ENCODE measurements at places on chromosomes 7 and 10.

- no peak for DNase-seq
These were observed 394.7 kb upstream of the AKR1E2 start for GRCh38 chr10:4431114-4431863.

DNA sequence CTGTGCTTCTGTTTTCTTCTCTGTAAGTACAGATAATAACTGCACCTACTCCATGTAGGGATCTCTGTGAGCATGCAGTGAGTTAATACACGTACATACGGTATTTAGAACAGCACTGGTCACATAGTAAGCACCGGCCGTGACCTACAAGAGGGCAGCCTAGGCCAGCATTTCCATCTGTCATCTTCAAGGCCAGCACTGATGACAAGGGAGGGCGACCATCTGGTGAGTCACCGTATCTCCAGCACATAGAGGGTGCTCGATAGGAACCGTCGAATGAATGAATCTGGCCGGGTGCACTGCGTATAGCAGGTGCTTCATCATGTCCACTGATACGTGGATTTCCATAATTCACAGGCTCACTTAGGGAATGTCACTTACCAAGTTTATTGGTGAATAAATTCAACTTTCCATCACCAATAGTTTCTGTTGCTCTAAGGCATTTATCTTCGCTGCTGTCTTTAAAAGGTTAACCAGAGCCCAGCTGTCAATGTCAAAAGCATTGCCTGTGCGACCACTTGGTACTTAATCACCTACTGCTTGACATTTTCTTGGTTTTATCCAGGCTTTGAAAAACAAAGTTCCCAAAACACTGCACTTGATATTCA lies 8.3 kb downstream of the NOD1 start:
- DNase-seq, result no peak

DNA sequence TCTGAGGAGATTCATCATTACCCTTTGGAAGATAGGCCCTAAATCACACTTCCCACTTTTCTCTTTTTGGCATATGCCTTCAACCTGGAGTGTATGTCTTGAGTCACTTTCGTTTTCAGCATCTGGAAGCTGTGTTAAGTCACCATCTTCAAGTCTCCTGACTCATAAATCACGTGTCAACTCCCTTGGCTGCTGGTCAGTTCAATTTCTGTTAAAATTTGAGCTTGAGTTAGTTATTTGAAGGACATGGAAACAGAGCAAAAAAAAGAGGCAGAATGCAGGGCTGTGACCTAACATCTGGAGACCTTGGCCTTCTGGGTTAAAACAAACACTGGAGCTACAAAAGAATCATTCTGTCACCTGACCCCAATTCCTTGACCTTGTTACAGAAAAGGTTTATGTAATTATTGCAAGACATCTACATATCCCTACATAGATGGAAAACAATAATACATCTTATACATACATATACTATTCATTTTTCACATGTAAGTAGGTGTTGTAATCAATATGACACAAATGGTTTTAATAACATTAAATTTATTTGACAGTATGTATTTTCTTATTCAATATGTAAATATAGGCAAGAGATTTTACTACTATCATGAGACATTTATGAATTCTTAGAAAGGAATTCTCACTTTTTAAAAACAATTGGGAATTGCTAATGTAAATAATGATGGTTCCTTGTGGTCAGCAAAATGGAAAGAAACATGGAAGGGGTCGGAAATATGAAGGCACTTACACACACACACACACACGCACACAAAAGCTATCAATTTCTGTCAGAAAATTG lies 169.7 kb upstream of the PHYHIPL start:
- no peak for DNase-seq

- DNase-seq, result no peak
These were observed 109.5 kb upstream of the CDK6 start for GRCh38 chr7:92945840-92946239.

GRCh38 chr10:72386916-72387586 lies 32.3 kb upstream of the DNAJB12 start:
- DNase-seq, result no peak

DNA sequence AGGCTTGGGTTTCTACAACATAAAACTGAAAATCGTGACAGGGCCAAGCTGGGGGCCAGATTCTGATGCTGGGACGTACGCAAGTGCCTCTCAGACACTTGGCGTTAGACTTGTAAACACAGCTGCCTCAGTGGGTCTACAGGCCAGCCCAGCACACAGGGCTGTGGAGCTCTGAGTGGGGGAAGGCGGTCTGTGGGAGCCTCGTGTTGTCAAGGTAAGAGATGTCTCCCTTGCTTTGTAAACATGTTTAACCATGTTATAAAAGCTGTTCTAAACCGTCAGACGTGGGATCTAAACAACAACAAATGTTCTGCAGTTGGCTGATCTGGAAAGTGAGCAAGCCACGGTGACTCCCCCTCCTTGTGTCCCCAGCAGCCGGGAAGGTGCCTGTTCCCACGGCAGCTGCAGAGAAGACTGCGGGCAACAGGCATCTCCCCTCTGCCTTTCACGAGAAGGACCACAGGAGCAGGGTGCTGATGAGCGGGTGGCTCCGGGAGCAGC lies 67.8 kb downstream of the ZRANB1 start:
- DNase-seq, result no peak

DNA sequence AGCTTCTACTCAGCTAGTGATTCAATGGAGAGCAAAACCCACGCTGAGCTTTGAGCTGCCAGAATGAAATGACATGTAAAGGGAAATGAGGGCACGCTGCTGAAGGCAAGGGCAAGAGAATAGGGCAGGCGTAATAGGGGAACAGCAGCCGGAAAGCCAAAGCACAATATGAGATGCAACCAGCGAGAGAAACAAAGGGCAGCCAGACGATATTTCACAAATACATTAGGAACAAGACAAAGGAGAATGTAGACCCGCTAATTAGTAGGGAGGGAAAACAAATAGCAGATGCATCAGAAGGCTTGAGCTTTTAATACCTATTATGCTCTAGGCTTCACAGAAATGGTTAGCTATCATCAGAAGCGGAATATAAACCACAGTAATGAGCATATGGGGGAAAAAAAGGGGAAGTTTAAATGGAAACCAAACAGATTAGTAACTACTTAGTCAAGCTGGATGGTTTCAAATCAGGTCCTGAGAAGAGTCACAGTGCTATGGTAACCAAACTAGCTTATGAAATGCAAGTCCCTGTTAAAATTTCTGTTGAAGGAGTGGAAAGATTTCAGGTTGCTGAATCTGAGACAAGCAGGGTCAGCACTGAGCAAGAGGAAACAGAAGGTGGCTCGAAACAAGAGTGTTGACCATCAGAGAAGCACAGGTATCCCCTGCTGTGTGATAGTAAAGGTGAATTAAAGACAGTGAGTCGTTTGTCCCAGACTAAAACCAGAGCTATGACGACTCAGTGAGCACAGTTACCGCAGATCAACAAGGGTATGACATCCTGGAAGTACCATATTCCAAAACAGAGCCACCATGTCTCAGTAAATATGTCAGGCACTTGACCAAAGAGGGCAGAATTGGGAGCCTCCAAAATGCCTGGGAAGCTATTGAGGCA lies 496.9 kb upstream of the CELF2 start:
- no peak for DNase-seq

- no peak for DNase-seq
These were observed 240.4 kb downstream of the ABCA13 start for GRCh38 chr7:48411619-48412018.

- DNase-seq, result no peak
These were observed 19.3 kb upstream of the INMT start for GRCh38 chr7:30732606-30733005.

DNA sequence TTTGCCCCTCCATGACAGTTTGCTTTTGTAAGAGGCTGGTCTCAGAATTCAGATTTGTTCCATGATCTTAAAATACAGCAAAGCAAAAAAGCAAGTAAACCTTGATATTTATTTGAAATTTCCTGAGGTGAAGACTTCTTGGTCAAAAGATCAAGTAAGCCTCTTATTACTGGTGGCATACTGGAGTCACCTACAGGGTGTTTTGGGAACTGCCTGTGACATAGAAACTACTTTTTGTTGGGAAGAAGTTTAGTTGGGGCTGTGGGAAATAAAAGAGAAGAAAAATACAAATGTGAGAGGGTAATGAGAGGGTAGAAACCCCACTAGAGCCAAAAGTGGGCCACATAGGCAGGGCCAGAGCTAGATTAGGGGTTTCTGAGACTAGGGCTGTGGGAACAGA lies 217.9 kb downstream of the OTUD1 start:
- DNase-seq, result no peak

DNA sequence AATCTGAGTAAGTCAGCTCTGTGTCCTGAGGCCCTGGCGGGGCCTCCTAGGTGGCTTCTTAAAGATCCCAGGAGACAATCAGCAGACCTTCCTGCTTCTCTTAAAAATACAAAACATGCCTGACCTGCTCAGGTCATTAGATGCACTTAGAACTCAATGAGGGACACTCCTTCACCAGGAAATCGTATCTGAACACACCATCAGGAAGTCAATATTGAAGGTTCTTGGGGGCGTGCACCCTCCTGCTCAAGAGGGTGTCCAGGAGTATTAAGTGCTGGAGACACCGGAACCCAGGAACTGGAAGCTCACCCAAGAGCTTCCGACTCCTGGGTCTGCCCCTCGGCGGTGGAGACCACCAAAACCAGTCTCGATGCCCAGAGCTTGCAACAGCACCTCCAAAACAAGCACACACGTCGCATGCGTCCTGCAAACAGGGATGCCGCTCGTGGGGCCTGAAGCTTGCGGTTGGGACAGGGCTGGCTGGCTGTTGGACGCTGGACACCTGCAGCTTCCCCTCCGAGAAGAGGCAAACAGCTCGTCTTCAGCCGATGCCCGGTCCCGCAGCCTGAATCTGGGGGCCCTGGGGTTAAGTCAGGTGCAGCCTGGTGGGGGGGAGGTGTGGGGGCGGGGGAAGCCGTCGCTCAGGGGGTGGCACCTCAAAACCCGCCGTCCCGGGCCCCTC lies 803 bp downstream of the RAPGEF5 start:
- DNase-seq, result no peak

- DNase-seq, result no peak
These were observed 119.3 kb downstream of the FAM53B start for GRCh38 chr10:124624895-124625294.

GRCh38 chr7:108838198-108838597 lies 268.5 kb downstream of the DNAJB9 start:
- DNase-seq, result no peak

Data from stimulated activated CD4-positive, alpha-beta T cell treated with anti-CD3 and anti-CD28 coated beads, Interleukin-2, amount 100 ng/mL, for 48 hours (primary cell).